ENCODE measurements at places on chromosomes 5 and 9.

- DNase-seq, result no peak
These were observed 197.4 kb upstream of the ELL2 start for GRCh38 chr5:96159043-96159442.

GRCh38 chr9:136554870-136555269 lies 9.0 kb upstream of the NOTCH1 start:
- no peak for DNase-seq

DNA sequence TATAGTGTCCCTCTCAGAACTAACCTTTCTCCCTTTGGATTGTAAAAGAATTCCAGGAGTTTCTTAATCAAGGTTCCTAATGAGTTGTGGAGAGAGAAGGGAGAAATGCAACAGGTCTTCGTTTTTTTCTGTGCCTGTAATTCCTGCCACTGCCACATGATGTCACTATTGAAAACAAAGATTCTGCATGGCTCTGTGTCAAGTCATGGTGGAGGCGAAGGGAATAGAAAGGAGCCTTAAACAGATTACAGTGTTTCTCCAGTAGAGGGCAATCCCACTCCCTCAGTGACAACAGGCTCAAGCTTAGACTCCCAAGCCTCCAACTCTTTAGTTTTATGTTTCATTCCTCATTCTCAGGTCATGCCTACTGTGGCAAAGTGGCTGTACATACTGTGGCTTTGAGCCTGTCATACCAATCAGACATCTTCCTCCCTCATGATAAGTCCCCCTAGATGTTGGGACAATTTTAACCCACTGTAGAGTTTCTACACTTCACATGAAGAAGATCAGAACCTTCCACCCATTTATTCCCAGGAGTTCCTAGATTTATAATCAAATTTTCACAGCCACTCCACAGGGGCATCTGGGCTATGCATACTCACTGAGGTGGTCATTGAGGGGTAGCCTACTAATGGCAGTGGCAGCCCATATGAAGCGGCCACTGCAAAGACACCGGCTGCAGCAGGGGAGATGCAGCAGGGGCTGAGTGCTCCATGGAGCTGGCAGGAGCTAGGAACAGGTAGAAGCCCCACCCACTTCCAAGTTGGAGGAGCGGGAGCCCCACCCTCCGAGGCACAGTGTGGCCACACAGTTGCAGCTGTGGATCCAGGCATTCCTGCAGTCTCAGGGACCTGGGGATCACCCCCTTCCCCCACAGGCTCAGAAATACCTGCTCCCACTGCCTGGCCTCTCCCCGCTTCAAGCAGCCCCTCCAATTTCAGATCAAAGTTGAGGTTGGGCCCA lies 97.4 kb upstream of the TRIM32 start:
- DNase-seq, result peak; percentile 17

GRCh38 chr5:148595697-148596096 lies 58.6 kb downstream of the HTR4 start:
- DNase-seq, result no peak

GRCh38 chr5:64612344-64612961 lies 77.8 kb upstream of the SHISAL2B start:
- no peak for DNase-seq

- DNase-seq, result no peak
These were observed 812 bp downstream of the DNAH5 start for GRCh38 chr5:13943676-13944075.

DNA sequence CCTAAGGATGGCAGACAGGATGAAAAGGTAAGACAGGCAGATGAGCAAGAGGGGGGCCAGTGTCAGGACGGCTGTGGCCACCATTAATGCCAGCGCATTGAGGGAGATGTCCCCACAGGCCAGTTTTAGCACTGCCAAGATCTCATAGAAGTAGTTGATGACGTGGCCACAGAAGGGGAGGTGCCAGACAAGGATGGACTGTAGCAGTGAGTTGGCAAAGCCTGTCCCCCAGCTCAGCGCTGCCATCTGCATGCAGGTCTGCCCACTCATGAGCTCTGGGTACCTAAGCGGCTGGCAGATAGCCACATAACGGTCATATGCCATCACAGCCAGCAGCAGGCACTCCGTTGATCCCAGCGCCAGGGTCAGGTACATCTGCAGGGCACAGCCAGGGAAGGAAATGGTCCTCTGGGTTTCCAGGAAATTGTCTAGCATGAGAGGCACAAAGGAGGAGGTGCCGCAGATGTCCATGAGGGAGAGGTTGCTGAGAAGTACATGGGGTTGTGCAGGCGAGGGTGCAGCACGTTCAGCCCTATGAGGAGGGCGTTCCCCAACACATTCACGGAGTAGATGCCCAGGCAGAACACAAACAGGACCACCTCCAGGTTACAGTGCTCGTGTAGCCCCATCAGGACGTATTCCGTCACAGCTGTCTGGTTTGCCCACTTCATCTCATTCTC lies 10.8 kb downstream of the OR13J1 start:
- no peak for DNase-seq

- DNase-seq, result no peak
These were observed 80.1 kb downstream of the ITGA1 start for GRCh38 chr5:52867809-52868208.
